ENCODE measurements at places on chromosomes 5 and 9. TPM values are rescaled to one million over a fixed set of nuclear protein-coding genes. Genes with fewer than 3 reads are reported as not detected.

SLC35D2 gene
- total RNA-seq = 23.0 TPM

GPR21 gene
- total RNA-seq = not detected

CBY3 gene
- total RNA-seq = not detected

CDKN2A gene
- not detected for total RNA-seq
